ENCODE measurements at places on chromosomes 7 and 10. TPM values are rescaled to one million over a fixed set of nuclear protein-coding genes. Genes with fewer than 3 reads are reported as not detected.
A peak's percentile ranks its signal among the peaks of the same experiment; 100 is the strongest.

DNA sequence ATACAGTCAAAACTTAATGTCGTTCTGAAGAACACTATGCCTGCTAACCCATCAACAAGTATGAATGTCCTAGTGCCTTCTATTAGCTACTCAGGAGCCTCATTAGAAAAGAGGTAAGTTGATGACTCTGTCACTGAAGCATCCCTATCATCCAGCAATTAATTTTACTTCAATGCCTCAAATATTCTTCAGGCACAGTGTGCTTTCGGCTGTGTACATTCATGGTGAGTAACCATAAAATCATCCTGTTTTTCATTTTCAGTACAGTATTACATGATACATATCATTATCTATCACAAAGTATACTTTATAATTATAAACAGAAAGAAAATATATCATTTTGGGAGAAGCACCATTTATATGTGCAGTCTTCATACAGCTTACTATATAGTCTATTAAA, 495.5 kb upstream of the ZWINT start:
- no peaks in the 10 kb centered on the region for H3K27me3 ChIP-seq
- H3K36me3 ChIP-seq: no peaks in the 10 kb centered on the region
- H3K4me3 ChIP-seq: no peak overlapping the region

- no peaks in the 10 kb centered on the region for H3K4me1 ChIP-seq
- no peaks in the 10 kb centered on the region for H3K36me3 ChIP-seq
Measured at GRCh38 chr10:124842721-124843120, 41.1 kb downstream of the ABRAXAS2 start.

RAPGEF5 gene
- 0.66 TPM for total RNA-seq

DNA sequence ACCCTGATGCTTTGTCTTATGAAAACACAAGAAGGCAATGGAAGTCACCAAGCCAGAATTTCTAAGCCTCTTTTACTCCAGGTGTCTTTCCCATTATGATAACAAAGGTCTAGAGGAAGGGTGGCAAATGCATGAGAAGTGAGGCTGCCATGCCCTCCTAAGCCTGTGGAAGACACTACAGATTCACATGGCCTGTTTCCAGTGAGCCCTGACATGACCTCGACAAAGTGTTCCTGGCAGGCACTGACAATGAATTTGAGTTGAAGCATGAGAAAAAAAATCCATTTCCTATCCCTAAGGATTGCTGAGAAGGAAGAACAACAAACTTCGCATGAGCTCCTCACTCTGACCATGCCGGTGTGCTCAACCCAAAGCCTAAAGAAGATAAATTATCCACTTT, 268.0 kb downstream of the HTR7 start:
- DNase-seq: no peak
- no peaks in the 10 kb centered on the region for H3K36me3 ChIP-seq
- H3K4me3 ChIP-seq: no peak overlapping the region
- H3K27me3 ChIP-seq: no peaks in the 10 kb centered on the region

DNA sequence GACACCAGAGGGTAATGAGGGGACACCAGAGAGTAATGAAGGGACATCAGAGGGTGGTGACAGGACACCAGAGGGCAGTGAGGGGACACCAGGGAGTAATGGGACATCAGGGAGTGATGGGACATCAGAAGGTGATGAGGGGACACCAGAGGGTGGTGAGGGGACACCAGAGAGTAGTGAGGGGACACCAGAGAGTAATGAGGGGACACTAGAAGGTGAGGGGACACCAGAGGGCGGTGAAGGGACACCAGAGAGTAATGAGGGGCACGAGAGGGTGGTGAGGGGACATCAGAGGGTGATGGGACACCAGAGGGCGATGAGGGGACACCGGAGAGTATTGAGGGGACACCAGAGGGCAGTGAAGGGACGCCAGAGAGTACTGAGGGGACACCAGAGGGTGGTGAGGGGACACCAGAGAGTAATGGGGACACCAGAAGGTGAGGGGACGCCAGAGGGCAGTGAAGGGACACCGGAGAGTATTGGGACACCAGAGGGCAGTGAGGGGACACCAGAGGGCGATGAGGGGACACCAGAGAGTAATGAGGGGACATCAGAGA, 10.6 kb downstream of the NACAD start:
- peaks cover 20% of the 10 kb centered on the region for H3K36me3 ChIP-seq
- H3K27me3 ChIP-seq: no peaks in the 10 kb centered on the region
- DNase-seq: no peak
- no peaks in the 10 kb centered on the region for H3K4me1 ChIP-seq
- H3K27ac ChIP-seq: no peak overlapping the region

DNA sequence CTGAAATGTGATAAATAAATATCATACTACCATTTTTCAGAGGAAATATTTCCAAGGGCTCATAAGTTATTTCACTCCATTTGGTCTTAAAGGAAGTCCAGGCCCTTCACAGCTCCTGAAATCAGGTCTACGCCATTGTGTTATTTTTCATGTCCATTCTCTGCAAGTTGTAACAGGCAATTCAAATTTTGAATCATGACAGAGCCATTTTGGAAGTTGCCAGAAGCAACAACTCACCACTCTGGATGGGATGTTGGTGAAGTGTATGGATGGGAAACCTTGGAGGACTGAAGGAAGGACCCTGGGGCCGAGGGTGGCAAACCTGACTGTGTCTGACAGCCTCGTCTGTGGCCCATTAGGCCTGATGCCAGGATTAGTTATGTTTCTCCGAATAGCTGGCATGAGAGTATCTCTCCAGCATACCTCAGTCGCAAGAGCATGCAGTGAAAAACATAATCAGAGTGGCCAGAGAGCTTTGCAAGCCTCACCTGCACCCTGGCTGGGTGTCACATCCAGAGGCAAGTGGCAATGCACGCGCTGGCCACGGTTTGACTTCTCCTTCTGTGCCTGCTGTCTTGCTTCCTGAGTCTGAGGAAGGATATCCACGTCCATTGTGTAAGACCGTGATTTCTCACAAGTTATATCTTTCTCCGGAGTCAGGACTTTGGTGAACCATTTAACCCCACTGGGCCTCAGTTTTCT, 87.1 kb downstream of the NRP1 start:
- H3K4me1 ChIP-seq: peaks cover 27% of the 10 kb centered on the region
- no peak overlapping the region for H3K4me3 ChIP-seq
- no peak overlapping the region for H3K27ac ChIP-seq
- H3K27me3 ChIP-seq: peaks cover 31% of the 10 kb centered on the region

DNA sequence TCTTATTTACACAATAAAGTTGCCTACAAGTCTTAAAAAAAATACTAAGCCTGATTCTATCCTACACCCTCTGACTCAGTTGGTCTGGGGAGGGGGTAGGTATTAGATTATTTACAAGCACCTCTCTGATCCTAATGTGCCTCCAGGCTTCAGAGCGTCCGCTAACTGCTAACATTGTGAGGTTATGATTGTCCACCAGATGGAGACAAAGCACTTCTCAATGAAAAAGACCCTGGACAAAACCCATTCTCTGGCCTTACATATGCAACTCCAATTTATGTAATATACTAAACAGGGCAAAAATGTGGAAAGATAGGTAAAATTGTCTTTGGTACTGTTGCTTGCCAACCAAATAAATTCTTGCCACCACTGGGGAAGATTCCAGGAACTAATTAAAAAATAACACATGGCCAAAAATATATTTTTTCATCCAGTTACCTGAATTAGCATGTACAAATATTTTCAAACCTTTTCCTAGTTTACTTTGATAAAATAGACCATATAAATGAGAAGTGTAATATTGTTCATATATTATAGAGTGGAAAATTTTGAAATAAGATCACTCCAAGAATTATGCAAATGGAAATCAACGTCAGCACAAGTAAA, 92.4 kb downstream of the KIF20B start:
- DNase-seq: no peak
- H3K36me3 ChIP-seq: no peaks in the 10 kb centered on the region
- H3K27ac ChIP-seq: no peak overlapping the region
- H3K4me1 ChIP-seq: peaks cover 12% of the 10 kb centered on the region
- peaks cover 8% of the 10 kb centered on the region for H3K27me3 ChIP-seq

DNA sequence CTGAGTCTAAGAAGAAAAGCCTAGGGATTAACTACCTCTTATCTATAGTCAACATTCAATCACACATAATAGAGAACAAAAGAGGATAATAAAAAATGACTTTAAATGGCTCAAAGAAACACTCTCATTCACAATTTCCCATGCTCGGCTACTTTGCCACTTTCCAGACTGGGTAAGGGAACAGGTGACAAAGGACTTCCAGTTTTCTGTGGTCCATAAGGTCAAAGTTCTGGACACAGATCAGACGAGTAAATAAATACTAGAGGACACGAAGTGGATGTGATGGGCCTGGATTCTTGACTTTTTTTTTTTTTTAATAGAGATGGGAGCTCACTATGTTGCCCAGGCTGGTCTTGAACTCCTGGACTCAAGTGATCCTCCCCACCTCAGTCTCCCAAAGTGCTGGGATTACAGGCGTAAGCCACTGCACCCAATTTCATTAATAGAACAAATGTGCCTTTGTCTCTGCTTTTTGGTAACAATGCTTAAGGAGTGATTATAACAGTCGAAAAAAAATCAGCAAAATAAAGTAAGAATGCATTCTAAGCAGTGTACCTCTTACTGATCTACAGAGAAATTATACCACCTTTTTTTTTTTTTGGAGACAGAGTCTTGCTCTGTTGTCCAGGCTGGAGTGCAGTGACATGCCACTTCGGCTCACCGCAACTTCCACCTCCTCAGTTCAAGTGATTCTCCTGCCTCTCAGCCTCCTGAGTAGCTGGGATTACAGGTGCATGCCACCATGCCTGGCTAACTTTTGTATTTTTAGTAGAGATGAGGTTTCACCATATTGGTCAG, 70.6 kb downstream of the WAPL start:
- H3K4me3 ChIP-seq: no peak overlapping the region
- peaks cover 15% of the 10 kb centered on the region for H3K4me1 ChIP-seq
- H3K36me3 ChIP-seq: peaks cover 61% of the 10 kb centered on the region

CLDN4 gene
- 0.09 TPM for total RNA-seq

MYO1G gene
- 567 TPM for total RNA-seq

LIPJ gene
- total RNA-seq: not detected

DNA sequence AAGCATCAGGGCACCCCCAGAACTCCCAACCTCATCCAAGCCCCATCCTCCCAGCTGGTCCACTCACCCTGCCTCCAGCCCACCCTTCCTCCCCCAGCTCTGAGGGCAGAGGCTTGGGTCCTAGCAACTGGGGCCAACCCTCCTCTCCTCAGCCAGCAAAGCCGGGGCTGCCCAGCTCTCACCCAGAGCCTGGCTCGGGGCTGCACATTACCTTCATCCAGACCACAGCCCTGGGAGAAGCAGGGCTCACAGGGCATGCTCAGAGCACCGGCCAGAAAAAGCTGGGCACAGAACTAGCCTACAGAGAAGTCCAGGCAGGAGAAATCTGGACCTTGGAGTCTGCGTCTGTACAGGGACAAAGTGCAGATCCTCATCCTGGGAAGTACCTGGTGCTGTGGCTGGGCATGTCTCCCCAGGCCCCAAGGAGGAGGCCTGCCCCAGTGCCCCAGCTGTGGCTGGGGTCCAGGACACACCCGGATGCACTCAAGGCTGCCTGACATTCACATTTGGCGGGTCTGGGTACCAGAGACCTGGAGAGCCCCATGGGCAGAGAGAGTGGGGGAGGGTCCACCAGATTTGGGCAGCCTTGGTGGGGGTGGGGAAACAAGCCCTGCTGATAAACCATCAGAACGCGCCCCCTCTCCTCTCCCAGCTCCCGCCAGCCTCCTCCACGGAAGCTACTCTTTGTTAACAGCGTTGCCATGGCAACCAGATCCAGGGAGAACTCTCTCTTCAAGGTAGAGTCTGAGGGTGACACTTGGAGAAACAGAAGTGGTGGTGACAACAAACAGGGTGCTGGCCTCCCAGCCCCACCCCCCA, 5.1 kb downstream of the RASGEF1A start:
- no peak overlapping the region for H3K4me3 ChIP-seq
- H3K27ac ChIP-seq: no peak overlapping the region
- no peaks in the 10 kb centered on the region for H3K36me3 ChIP-seq
- H3K4me1 ChIP-seq: peaks cover 8% of the 10 kb centered on the region

GRCh38 chr10:44398271-44398670, 13.4 kb upstream of the CXCL12 start:
- no peaks in the 10 kb centered on the region for H3K36me3 ChIP-seq
- H3K27me3 ChIP-seq: peaks cover 5% of the 10 kb centered on the region
- H3K27ac ChIP-seq: no peak overlapping the region
- H3K4me1 ChIP-seq: no peaks in the 10 kb centered on the region
- peak; percentile 30 for DNase-seq

LEP gene
- not detected for total RNA-seq

MMRN2 gene
- not detected for total RNA-seq

GIMAP7 gene
- 49.9 TPM for total RNA-seq

DNA sequence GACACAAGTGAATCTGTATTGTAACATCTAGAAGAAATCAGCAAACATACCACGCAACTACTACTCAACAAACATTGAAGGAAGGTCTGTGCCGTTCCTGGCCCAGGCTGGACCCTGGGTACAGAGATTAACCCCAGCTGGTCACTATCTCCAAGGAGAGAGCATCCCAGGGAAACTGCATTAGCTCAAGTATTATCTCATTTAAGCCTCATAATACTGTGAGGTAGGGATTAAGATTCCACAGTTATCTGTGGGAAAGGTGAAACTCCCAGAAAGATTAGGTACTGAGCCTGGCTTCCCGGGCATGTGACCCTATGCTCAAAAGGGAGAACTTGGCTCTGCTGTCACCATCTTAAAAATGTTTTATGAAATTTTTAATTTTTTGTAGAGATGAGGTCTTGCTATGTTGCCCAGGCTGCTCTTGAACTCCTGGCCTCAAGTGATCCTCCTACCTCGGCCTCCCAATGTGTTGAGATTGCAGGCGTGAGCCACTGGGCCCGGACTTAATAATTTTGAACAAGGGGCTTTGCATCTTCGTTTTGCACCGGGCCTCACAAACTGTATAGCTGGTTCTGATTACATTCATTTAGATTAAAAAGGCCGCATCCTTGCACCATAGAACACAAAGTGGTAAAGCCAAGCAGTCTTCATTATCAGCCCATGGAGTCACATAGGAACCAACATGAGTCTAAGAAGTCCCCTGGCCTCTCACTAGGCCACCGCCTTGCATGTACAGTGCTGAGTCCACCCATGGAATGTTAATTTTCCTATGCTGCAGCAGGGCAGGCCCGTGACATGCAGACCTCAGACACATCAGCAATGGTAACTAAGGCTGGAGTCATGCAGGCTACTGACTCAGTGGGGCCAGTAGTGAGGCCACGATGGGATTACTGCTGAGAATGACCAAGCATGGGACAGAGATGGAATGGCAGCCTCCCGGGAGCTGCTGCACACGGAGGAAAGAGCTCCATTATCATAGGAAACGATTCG, 5.5 kb upstream of the CTBP2 start:
- H3K27me3 ChIP-seq: peaks cover 19% of the 10 kb centered on the region
- no peaks in the 10 kb centered on the region for H3K4me1 ChIP-seq
- no peak overlapping the region for H3K27ac ChIP-seq
- peak; percentile 31 for DNase-seq
- H3K4me3 ChIP-seq: no peak overlapping the region
- no peaks in the 10 kb centered on the region for H3K36me3 ChIP-seq

SVIL gene
- 1.0 TPM for total RNA-seq

GRCh38 chr10:69878038-69878437, 76.3 kb downstream of the COL13A1 start:
- peaks cover 9% of the 10 kb centered on the region for H3K27me3 ChIP-seq
- no peaks in the 10 kb centered on the region for H3K36me3 ChIP-seq
- H3K4me1 ChIP-seq: no peaks in the 10 kb centered on the region
- no peak overlapping the region for H3K4me3 ChIP-seq
- DNase-seq: no peak
